ENCODE measurements at places on chromosomes 4 and X. TPM values are rescaled to one million over a fixed set of nuclear protein-coding genes. Genes with fewer than 3 reads are reported as not detected.

The TBC1D8B gene
- polyA plus RNA-seq: 5.4 TPM

The CTAG2 gene
- not detected for polyA plus RNA-seq

The HOPX gene
- 0.07 TPM for polyA plus RNA-seq

The CENPI gene
- 12.7 TPM for polyA plus RNA-seq

The FOXR2 gene
- polyA plus RNA-seq: not detected

The DMRTC1B gene
- polyA plus RNA-seq: not detected

The TAF7L gene
- polyA plus RNA-seq: not detected

The HGFAC gene
- polyA plus RNA-seq: not detected

The COX7B2 gene
- polyA plus RNA-seq: not detected

The GRID2 gene
- not detected for polyA plus RNA-seq

The C4orf17 gene
- polyA plus RNA-seq: not detected

The DUX4 gene
- polyA plus RNA-seq: not detected
